ENCODE measurements at places on chromosomes 12 and 14.

- no peak for DNase-seq
Measured at GRCh38 chr12:90925562-90925961, 29.4 kb downstream of the CCER1 start.

GRCh38 chr12:116943419-116944372 is 32.9 kb downstream of the FBXW8 start:
- no peak for DNase-seq

DNA sequence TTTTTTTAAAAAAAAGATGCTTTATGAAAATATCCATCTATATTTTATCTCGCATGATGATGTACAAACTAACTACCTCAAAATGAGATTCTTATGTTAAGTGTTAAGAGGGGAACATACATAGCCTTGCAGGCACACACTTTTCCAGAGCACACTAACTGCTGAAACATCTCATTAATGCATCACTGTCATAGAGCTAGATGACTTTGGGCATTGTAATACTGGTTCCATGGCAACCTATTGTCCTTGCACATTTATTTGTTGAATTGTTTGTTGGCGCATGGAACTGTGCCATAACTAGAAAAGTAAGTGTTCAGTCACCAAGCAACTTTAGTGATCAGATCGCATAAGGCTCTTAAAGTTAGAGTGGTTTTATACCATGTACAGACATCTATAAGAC is 348.3 kb downstream of the GALC start:
- no peak for DNase-seq

- DNase-seq: no peak
Measured at GRCh38 chr14:100495917-100496316, 91.3 kb downstream of the BEGAIN start.

DNA sequence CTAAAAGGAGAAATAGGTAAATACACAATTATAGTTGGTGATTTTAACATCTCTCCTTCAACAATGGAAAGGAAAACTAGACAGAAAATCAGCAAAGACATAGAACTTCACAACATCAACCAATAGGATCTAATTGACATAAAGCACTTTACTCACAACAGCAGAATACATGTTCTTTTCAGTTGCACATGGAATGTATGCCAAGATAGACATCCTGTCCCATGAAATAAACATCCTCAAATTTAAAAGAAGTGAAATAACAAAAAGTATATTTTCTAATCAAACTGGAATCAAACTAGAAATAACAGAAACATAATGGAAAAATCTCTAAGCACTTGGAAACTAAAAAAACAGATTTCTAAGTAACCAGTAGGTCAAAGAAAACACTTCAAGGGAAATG is 296.2 kb upstream of the RGS6 start:
- DNase-seq: no peak

- no peak for DNase-seq
Measured at GRCh38 chr14:35394326-35395013, 10.1 kb downstream of the NFKBIA start.

- DNase-seq: no peak
Measured at GRCh38 chr12:50261654-50262053, 21.7 kb downstream of the LIMA1 start.

GRCh38 chr14:61765225-61765943 is 3.2 kb downstream of the SNAPC1 start:
- DNase-seq: no peak

DNA sequence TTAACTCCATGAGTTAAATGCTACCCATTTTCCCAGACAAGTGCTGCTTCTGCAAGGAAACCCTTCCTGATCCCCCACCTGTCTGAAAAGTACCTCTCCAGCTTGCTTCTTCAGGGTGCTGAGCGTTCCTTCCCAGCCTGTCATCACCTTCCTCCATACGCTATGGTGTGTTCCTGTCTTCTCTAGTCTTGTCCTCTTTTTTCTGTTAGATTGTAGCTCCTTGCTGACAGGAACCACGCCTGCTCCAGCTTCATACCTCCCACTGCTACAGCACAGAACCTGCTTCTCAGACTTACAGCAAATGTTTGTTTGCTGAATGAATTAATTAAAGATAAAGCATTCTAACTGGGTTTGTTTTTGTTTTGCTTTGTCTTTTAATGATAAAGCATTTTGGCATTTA is 39.1 kb downstream of the ERH start:
- no peak for DNase-seq

DNA sequence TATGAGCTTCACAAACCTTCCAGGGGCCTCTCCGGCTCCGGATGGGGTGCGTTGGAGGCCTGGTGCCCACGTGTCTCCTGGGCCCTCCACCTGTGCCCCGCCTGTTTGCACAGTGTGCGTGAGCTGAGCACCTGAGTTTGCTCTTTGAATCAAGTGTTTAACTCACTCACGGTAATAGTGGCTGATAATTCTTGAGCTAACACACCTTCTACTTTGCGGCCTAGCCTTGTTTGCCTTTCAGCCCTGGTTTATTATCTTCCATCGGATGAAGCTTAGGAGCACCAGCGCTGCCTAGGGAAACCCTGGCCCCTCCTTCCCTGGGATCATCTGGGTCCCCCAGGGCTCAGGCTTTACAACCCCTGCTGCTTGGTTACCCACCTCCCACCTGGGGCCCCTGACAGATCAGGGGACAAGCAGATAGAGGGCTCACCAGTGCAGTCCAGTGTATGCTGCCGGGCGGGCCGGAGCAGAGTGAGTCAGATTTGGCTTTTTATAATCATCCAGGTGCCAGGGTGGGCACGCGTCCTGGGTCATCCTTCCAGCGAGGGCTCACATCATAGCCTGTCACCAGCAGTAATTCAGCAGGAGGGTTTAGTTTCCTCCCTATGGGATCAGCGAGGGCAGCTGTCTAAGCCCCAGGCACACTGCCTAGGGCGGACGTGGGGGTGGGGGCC is 62.8 kb upstream of the RFLNA start:
- no peak for DNase-seq

- DNase-seq: no peak
Measured at GRCh38 chr14:71363946-71364925, 457.0 kb downstream of the PCNX1 start.

DNA sequence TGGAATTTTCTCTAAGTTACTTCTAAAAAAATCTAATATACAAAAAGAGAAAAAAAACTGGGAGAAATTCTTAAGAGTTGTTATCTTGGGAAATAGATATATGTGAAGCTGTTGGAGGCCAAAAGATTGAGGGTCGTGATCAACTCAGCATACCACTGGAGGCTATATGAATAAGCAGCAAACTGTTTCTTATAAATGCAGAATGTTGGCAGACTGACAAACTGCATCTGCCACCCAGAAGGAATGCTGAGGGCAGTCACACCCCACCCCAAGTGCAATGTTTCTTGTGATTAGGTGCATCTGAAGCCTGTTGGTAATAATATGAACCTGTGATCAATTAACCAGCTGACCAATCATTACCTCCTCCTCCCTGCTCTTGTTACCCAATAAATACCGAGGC is 818.6 kb upstream of the MGAT4C start:
- DNase-seq: no peak

DNA sequence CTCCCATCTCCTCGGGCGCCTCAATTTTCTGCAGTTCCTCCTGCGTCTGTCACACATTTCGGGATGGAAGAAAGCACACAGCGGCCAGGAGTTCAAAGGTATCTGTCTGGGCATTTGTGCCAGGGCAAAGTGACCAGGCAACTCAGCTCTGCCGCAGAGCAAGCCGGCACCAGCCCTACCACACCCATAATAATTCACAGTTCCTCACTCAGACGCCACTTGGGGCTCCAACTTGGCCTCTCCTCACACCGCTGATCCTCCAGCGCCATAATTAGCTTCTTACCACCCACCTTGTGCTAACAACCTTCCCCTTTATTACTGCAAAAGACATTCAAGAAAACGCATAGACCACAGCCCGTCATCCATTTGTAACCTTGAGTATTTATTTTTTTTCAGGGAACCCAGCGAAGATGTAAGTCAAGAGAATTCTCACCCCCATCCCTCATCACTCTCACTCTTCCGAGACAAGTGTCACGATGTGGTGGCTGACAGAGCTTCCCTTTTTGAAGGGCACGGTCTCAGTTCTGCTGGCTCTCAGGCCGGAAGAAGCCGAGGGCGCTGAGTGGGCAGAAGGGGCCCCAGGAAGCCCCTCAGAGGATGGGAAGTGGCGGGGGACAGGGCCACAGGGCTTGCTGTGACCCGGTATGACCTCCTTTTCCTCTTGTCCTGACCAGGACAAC is 25.2 kb upstream of the NCOR2 start:
- DNase-seq: no peak

Data from HS-5 (cell line).